Gastrocnemius medialis (tissue), 4 donors: ENCODE measurements at places on chromosomes 5 and 9. TPM values are rescaled to one million over a fixed set of nuclear protein-coding genes. Genes with fewer than 3 reads are reported as not detected.

GABRP gene
- not detected for total RNA-seq

SPAG8 gene
- 0.61 TPM for total RNA-seq

RGS3 gene
- 7.9 TPM for total RNA-seq

DNA sequence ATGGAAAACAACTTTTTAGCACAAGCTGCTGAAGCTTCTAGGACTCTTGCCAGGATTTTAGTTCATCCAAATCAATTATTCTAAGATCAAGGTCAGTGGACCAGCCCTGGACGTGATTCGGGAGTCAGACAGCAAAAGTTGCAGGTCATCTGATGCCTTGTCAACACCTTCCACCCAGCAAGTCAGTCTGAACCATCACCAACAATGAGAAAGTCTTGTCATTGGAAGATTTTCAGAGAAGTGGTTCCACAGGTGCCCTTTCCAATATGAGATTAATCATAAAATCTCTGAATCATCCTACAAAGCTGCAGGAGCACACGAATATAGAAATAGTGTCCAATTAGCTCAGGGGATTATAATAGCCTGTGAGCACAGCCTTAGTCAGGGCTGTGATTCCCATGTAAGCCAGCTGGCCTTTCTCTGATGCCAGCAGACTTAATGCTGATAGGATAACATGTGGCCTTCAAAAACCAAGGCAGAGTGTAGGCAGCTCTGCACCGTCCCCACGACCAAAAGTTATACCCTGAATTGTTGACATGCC lies 445.0 kb upstream of the TRPC7 start:
- peak overlapping the region; percentile 85 for H3K27ac ChIP-seq
- peak; percentile 75 for DNase-seq
- peaks cover 16% of the 10 kb centered on the region for H3K4me1 ChIP-seq
- H3K36me3 ChIP-seq, result no peaks in the 10 kb centered on the region

GRCh38 chr9:37820142-37820541 lies 19.5 kb downstream of the DCAF10 start:
- no peak overlapping the region for H3K4me3 ChIP-seq
- no peak for DNase-seq
- no peaks in the 10 kb centered on the region for H3K36me3 ChIP-seq
- H3K27ac ChIP-seq, result no peak overlapping the region
- no peaks in the 10 kb centered on the region for H3K27me3 ChIP-seq
- H3K4me1 ChIP-seq, result no peaks in the 10 kb centered on the region

GRCh38 chr5:89441965-89442364 lies 559.0 kb upstream of the MEF2C start:
- no peaks in the 10 kb centered on the region for H3K27me3 ChIP-seq
- H3K36me3 ChIP-seq, result no peaks in the 10 kb centered on the region
- H3K27ac ChIP-seq, result no peak overlapping the region
- H3K4me3 ChIP-seq, result no peak overlapping the region

DNA sequence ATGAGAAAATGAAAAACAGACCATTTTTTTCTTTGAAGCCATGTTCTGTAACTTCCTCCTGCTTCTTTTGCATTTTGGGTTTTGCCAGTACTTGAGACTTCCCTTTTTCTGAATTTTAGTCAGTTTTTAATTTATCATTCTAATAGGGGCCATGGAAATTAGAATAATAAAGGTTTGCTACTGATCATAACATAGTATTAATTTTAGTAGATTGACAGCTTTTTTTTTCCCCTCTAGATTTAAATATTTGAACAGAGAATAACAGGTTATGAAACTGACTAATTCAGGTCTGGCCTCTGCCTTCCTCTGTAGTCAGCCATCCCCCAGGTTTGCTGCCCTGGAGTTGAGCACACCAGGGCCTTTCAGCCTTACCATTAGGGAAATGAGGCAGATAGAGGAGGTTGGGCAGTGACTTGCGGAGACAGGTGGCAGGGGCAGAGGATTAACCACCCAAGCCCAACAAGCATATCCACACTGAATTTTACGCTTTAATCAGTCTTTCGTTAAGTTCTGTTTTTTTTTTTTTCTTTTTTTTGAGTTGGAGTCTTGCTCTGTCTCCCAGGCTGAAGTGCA lies 80.1 kb upstream of the TNFAIP8 start:
- no peaks in the 10 kb centered on the region for H3K36me3 ChIP-seq
- no peaks in the 10 kb centered on the region for H3K4me1 ChIP-seq
- H3K4me3 ChIP-seq, result no peak overlapping the region
- no peak overlapping the region for H3K27ac ChIP-seq
- H3K27me3 ChIP-seq, result no peaks in the 10 kb centered on the region

- peaks cover 37% of the 10 kb centered on the region for H3K27me3 ChIP-seq
- H3K4me3 ChIP-seq, result no peak overlapping the region
- no peaks in the 10 kb centered on the region for H3K36me3 ChIP-seq
- DNase-seq, result no peak
Measured at GRCh38 chr9:136292591-136293448, 11.1 kb downstream of the CCDC187 start.

GRCh38 chr5:125409861-125410536 lies 663.6 kb upstream of the ZNF608 start:
- H3K36me3 ChIP-seq, result no peaks in the 10 kb centered on the region
- no peaks in the 10 kb centered on the region for H3K27me3 ChIP-seq
- no peak overlapping the region for H3K4me3 ChIP-seq
- DNase-seq, result no peak
- peak overlapping the region; percentile 67 for H3K27ac ChIP-seq

GRCh38 chr9:33436445-33436844 lies 10.9 kb downstream of the AQP3 start:
- no peaks in the 10 kb centered on the region for H3K4me1 ChIP-seq
- no peak overlapping the region for H3K4me3 ChIP-seq
- no peaks in the 10 kb centered on the region for H3K27me3 ChIP-seq

- no peaks in the 10 kb centered on the region for H3K27me3 ChIP-seq
- DNase-seq, result no peak
- no peaks in the 10 kb centered on the region for H3K36me3 ChIP-seq
- H3K27ac ChIP-seq, result no peak overlapping the region
- H3K4me3 ChIP-seq, result no peak overlapping the region
Measured at GRCh38 chr5:14034963-14035362, 90.5 kb upstream of the DNAH5 start.

GRCh38 chr5:72268753-72269410 lies 51.2 kb downstream of the MRPS27 start:
- no peaks in the 10 kb centered on the region for H3K36me3 ChIP-seq
- no peak overlapping the region for H3K27ac ChIP-seq
- no peak overlapping the region for H3K4me3 ChIP-seq
- H3K27me3 ChIP-seq, result no peaks in the 10 kb centered on the region
- H3K4me1 ChIP-seq, result peaks cover 31% of the 10 kb centered on the region

DNA sequence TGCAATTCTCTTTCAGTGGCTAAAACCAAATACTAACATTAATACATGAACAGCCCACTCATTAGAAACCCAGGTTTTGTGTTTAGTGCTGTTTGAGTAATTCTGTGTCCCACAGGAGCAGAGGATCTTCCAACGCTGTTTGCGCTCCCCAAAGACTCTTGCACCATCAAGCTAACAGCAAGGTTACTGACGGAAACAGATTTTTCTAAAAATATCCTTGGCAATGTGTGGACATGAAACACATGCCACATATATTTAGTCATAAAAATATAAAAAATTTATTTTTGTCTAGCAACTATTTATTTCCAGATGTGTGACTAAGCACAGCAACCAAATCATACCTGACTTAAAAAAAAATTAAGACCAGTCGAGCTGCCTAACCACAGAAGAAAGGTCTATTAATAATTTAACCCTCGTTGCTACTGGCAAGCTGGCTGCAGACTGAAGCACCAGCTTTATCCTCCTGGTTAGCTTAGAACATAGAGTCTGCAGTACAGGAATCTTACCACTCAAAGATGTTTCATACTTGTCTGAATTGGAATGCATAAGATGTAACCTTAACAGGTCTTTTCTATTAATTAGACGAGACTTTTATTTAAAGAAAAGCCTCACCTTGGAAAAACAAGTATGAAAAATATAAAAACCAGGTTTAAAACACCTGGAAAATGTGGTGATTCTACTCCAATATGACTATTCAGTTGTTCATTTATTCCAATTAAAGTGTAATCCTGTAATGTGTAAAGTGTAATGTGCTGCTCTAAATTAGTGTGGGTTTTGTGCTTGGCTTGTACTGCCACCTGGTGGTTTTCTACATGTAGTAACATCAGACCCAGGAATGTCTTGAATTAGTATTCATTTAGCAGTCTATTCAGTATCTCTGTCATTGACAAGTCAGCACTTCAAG lies 272.5 kb downstream of the EPB41L4A start:
- H3K4me3 ChIP-seq, result no peak overlapping the region
- peak overlapping the region; percentile 75 for H3K27ac ChIP-seq
- peaks cover 20% of the 10 kb centered on the region for H3K4me1 ChIP-seq
- H3K36me3 ChIP-seq, result no peaks in the 10 kb centered on the region
- peak; percentile 38 for DNase-seq

DNA sequence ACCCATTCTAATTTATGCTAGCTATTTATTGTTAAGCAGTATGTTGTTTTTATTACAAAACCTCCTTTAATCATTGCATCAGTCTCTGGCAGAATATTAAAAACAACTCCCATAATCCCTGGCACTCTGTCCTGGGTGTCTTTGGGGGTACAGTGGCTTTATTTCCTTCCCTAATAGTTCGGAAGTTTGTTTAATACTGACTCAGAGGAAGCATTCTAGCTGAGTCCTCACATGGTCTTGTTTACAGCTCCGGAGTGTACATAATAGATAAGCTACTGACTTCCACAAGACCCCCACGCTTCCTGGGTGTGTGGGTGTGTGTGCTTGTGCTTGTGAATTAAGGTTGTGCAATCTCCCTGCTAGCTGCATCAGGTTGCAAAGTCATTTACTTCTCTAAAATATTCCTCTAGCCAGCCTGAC lies 149.8 kb upstream of the CDKN2B start:
- peak; percentile 33 for DNase-seq
- no peak overlapping the region for H3K27ac ChIP-seq
- no peaks in the 10 kb centered on the region for H3K27me3 ChIP-seq
- H3K4me3 ChIP-seq, result no peak overlapping the region
- peaks cover 8% of the 10 kb centered on the region for H3K4me1 ChIP-seq

DNA sequence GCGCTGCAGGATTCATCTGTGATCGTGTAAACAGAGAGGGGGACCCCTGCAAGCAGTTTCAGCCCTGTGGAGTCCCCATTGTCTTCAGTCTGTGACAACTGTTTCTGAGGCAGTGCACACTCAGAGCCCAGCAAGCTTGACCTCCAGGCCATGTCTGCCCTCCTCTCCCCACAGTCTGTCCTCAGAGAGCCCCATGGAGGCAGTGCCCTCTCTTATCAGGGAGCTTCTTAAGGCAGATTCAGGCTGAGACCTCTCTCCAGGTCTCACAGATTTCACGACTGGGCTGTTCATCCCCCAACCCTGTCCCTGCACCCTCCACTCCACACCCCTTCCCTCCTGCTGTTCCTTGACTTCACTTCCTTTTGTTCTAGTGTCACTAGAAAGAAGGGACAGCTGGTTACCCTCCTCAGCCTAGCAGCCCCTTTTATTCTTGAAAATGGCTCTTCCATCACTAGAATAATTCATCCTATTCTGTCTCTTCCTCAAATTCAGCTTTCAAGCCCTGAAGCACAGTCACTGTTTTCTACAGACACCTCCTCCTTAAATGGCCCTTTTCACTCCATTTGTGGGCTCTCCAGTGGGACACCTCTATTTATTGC lies 218.4 kb downstream of the MED10 start:
- DNase-seq, result no peak
- no peaks in the 10 kb centered on the region for H3K4me1 ChIP-seq
- H3K4me3 ChIP-seq, result no peak overlapping the region

DNA sequence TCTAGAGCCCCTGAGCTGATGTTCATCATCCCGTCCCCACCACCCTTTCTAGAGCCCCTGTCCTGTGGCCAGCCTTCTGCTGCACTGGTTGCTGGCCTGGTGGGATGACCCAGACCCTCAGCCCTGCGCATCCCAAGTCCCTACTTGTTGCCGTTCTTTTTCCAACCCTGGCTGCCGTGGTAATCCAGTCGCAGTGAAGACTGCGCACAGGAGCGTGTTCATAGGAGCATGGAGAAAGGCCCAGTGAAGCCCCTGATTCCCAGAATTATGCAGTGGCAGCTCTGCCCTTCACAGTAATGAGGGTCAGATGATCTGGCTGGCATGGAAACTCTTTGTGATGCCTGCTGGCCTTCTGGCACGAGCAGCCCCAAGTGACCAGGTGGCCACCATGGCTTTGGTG lies 183.3 kb downstream of the CACNA1B start:
- H3K27me3 ChIP-seq, result peaks cover 4% of the 10 kb centered on the region
- no peak overlapping the region for H3K27ac ChIP-seq
- no peaks in the 10 kb centered on the region for H3K36me3 ChIP-seq
- peak; percentile 3 for DNase-seq
- no peaks in the 10 kb centered on the region for H3K4me1 ChIP-seq

GRCh38 chr5:67142816-67143215 lies 53.8 kb downstream of the CD180 start:
- H3K36me3 ChIP-seq, result peaks cover 7% of the 10 kb centered on the region
- no peaks in the 10 kb centered on the region for H3K27me3 ChIP-seq
- no peaks in the 10 kb centered on the region for H3K4me1 ChIP-seq
- no peak for DNase-seq
- H3K4me3 ChIP-seq, result no peak overlapping the region
- H3K27ac ChIP-seq, result no peak overlapping the region

- no peak overlapping the region for H3K4me3 ChIP-seq
- DNase-seq, result no peak
- peaks cover 36% of the 10 kb centered on the region for H3K36me3 ChIP-seq
Measured at GRCh38 chr9:133060417-133060841, 1.4 kb upstream of the CEL start.

- no peaks in the 10 kb centered on the region for H3K36me3 ChIP-seq
- DNase-seq, result no peak
- H3K4me1 ChIP-seq, result no peaks in the 10 kb centered on the region
- H3K27ac ChIP-seq, result no peak overlapping the region
Measured at GRCh38 chr5:145579301-145579700, 255.8 kb downstream of the PRELID2 start.

DNA sequence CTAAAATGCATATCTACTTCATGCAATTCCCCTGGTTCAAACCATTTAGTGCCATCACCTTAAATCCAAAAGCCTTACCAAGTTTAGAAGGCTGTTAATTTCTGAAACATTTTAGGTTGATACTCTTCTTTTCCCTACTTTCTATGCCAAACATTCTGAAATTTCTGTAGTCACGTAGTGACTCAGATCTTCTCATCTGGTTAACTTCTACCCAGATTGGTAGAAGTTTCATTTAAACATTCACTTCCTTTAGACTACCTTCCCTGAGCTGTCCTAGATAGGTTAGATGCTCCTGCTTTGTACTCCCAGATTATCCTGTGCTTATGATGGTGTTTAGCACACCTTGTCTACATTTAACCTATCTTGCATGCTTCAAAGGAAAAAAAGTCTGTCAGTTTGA lies 9.9 kb downstream of the RAD50 start:
- H3K27me3 ChIP-seq, result no peaks in the 10 kb centered on the region
- DNase-seq, result no peak
- H3K27ac ChIP-seq, result no peak overlapping the region
- H3K4me1 ChIP-seq, result no peaks in the 10 kb centered on the region
- H3K4me3 ChIP-seq, result no peak overlapping the region

DNA sequence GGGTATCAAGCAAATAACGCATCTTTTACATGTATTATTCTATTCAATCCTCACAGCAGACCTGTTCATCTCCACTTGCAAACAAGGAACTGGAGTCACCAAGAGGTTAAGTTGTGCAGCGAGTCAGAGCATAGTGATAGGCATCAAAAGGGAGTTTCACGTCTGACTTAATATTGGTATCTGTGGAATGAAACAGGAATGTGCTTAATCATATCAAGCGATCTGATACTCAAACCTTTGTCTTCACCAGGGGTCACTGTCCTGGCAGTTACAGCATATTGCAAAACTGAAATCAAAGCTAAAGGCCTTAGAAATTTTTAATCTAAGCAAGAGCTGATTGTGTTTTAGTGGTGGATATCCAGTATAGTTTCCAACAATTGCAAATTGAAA lies 271.6 kb downstream of the PLK2 start:
- peaks cover 16% of the 10 kb centered on the region for H3K4me1 ChIP-seq
- no peaks in the 10 kb centered on the region for H3K36me3 ChIP-seq
- H3K4me3 ChIP-seq, result no peak overlapping the region
- no peak for DNase-seq
